ENCODE measurements at places on chromosomes 7 and 10. TPM values are rescaled to one million over a fixed set of nuclear protein-coding genes. Genes with fewer than 3 reads are reported as not detected.

The PDE6C gene
- total RNA-seq: not detected

The SLC26A3 gene
- not detected for total RNA-seq

The ARHGEF35 gene
- total RNA-seq: 2.1 TPM

The HKDC1 gene
- 10.6 TPM for total RNA-seq

The ZNF783 gene
- 8.5 TPM for total RNA-seq

The ABCA13 gene
- 1.1 TPM for total RNA-seq

The ABCC2 gene
- total RNA-seq: 0.75 TPM
